ENCODE measurements at places on chromosomes 11 and 22.

- no peak for DNase-seq
Observed at GRCh38 chr11:61838921-61839320, 10.8 kb downstream of the FADS2 start.

DNA sequence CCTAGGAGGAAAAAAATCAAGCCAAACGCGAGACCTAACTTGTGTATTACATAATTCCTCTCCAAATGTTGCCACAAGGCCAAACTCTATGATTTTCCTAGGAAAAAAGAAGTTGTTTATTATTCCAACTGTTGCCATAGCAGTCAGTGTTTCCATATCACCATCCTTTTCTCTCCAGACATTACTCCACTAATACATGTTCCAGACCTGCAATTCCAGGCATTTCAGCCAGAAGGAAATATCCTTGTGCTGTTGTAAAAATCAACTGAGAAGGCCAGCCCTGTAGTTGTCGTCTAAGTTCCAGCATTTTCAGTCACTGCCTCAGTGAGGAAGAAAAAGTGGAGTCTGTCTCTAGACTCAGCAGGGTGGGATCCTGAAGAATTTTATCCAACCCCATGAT, 33.1 kb upstream of the PAMR1 start:
- no peak for DNase-seq

- no peak for DNase-seq
Observed at GRCh38 chr22:49139492-49140151, 688.1 kb downstream of the BRD1 start.

DNA sequence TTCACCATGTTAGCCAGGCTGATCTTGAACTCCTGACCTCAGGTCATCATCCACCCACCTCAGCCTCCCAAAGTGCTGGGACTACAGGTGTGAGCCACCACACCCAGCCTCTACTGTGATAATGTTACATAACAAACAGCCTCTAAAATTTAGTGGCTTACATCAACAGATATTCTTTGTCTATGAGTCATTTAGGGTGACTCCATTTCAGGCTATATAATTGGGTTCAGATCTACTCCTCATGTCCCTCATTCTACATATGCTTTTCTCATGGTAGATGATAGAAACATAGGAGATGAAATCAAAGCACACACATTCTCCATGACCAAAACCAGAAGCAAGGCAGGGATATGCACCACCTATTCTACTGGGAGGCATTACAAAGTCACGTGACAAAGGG, 72.7 kb downstream of the SIK2 start:
- DNase-seq = no peak

GRCh38 chr11:200224-201003, 6.8 kb downstream of the BET1L start:
- no peak for DNase-seq

Data from CD4-positive, alpha-beta T cell treated with Interferon alpha-2 for 1 hour (primary cell).